ENCODE measurements at places on chromosomes 5 and 9.

DNA sequence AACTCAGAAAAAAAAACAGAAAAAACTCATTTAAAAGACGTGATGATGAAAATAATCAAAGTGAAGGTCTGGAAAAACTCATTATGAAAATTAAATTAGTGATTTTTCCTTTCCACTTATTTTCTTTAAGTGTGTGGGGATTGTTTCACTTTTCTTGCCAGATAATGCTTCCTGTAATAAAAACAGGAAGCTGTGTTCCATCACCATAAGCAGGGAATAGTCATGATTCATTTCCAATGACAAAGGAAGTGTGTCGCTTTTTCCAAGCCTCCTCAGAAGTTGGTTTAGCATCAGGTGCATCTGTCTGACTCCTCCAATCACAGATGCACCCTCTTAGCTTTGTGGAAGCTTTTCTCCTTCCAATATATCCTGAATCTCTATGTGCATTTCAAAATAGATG lies 2068.7 kb downstream of the MAT2B start:
- DNase-seq, result no peak

- no peak for DNase-seq
Measured at GRCh38 chr5:35707659-35708058, 90.0 kb downstream of the SPEF2 start.

DNA sequence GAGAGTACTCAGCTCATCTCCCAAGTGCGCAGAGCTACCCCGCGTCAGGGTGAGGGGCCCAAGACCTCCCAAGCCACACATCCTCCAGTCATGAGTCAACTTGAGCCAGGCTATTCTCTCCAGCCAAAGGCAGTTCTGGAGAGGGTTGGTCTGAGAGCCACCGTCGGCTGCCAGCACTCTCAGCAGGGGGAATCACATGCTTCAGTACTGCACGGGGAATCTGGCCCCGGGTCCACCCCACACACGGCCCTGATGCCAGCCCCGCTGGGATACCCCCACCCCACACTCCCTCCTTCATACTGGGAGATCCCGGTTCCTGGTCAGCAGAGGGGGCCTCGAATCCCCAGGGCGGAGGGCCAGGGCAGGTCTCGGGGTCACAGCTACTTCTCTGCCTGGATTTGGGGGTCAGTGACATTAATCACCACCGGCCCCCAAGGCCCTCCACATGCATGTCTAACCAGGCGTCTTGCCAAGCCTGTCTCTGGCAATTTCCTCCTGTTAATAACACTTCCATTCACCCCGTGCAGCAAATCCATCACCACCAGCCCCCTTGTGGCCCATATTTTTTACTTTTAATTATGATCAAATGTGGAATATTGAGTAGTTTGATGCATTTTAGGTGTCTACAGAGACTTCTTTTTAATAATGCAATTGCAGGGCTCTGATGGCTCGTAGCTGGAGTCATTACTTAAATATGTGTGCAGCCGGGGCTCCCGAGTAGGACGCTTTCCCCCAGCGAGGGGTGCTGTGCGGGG lies 102.9 kb upstream of the PPP1R26 start:
- DNase-seq, result no peak

DNA sequence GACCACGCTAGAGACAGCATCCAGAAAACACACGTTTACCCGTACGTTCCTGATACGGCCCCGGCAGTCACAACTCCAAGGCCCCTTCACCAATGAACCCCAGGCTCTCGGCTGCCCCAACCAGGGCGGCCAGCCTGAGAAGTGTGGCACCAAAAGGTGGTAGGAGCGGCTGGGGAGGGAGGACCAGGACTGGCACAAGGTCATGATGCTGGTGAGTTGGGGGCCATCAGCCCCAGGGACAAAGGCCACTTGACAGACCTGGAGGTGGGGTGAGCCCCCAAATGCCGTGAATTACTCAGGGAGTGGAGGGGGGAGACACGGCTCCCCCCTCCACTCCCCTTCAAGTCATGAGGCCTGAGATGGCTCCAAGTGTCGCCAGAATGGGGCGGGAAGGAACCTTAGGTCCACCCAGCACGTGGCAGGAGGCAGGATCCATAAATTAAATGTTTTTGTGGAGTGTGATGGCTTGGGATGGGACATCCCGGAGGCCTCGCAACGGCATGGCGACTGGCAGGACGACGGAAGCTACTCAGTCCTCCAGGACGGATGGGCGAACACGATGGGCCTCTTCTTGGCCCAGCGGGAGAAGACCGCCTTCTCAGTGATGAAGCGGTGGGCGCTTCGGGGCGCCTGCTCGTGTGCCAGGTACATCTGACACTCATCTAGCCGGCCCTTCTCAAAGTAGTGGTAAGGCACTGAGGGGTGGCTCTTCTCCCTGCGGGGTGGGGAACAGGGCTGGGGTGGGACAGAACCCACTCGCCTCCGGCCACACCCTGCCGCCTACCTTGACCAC lies 8.7 kb upstream of the ST6GALNAC6 start:
- no peak for DNase-seq

- DNase-seq, result no peak
Measured at GRCh38 chr5:171774418-171774817, 11.2 kb upstream of the SMIM23 start.

GRCh38 chr9:5382479-5382878 lies 42.8 kb upstream of the RLN1 start:
- no peak for DNase-seq

GRCh38 chr5:39031041-39031440 lies 43.2 kb downstream of the RICTOR start:
- no peak for DNase-seq

DNA sequence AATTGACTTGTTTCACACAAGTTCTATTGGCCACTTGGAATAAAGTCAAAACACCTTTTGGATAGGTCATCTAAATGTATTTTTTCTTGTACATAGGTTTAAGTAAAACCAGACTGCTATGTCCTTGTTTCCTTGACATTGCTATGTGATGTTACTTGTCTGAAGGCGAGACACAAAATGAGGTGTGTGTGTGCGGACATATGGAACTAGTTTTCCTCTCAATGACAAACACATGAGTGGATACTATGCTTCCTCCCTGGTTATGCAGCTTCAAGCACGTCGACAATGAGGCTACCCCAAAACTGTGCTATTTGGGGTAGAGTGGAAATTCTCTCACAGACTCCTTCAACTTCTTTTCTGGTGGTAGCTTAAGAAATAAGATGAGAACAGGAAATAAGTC lies 276.8 kb downstream of the GAS1 start:
- DNase-seq, result no peak

DNA sequence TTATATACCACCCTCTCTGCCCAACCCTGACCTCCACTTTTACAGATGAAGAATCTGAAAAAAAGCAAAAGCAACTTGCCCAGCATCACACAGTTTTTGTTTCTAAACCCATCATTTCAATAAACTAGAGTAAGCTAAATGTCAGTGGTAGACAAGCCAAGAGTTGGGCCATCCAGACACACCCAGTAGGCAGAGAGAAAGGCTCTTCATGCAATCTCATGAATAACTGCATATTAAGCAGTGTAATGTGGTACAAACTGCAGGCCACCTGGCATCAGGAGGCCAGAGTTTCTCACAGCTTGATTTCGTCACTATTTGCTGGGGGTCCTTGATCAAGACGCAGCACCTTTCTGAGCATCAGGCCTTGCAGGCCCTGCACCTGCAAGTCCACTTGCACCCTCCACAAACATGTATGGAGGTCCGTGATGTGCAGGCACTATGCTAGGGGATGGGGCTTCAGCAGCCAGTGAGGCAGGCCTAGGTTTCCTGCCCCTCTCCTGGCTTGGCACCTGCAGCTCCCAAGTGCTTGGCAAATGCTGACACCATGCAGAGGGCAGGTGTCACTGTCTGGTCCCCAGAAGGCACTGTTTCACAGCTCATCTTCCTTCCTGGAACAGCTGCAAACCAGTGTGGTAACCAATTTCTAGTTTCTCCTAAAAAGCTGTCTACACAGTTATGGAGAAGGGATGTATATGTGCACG lies 29.8 kb downstream of the ADAM19 start:
- no peak for DNase-seq

GRCh38 chr5:56871777-56872176 lies 37.6 kb upstream of the SETD9 start:
- DNase-seq, result no peak

- no peak for DNase-seq
Measured at GRCh38 chr5:143279698-143280097, 123.8 kb downstream of the NR3C1 start.

- DNase-seq, result no peak
Measured at GRCh38 chr9:34983209-34983608, 6.3 kb upstream of the DNAJB5 start.

DNA sequence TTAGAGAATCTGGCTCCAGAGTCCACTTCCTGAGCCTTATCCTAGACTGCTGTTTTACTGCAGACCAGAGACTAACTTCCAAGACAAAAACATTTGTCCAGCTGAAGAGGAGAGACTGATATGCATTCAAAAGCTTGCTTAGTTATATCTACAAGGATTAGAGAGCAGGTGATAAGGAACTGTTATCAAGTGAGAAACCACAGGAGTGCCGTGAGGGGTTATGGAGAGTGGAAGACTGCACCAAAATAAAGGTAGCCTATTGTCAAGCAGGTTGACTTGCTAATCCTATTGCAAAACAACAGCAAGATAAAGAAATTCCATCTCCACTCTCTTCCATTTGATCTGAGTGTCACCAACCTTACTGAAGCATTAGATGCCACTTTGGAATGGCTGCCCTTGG lies 139.1 kb downstream of the SCAMP1 start:
- no peak for DNase-seq

- DNase-seq, result no peak
Measured at GRCh38 chr9:97039514-97039860, 545 bp upstream of the CTSV start.

DNA sequence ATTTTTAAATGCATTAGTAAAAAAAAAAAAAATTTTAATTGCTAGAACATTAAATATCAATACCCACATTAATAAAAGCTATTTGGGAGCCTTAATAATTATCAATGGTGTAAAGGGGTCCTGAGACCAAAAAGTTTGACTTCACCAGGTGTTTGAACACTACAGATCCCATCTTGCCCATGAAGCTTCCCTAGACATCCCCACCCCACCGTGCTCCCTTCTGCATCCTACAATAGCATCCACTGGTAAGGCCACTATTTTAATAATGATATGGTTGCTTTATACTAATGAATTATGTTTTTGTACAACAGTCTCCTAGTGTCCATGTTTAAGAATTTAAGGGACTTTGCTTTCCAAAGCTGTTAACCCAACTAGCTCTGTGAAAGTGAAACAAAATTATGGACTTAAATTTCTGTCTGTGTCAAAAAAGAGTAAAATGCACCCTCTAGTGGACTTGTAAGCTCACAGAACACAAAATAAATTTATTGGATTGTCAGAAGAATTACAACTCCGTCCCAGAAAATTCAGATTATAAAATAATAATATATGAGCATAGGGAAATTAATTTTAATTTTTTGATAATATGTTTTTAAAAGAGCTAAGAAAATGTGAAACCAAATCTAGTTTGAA lies 76.0 kb downstream of the ARL15 start:
- no peak for DNase-seq

DNA sequence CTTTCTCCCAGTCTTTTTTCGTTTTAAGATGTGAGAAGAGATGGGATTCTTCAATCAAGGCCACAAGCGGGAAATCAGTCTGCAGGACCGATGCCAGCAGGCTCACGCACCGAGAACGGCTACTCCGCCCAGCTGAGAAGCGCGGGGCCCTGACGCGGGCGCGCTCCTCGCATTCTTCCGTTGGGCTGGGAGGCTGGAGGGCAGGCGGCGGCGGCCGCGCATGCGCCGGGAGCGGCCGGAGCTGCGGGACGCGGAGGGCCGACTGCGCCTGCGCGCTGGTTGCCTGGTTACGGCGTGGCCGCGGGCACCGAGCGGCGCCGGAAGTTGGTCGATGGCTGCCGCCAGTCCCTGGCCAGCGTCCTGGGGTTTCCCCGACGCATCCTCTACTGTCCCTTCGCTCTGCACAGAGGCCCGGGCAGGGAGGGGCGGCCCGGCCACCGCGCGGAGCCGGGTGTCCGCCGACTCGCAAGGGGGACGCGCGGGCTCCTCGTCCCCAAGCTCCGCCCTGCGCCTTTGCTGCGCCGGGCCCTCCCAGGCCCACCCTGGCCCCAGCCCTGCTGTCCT lies 831 bp upstream of the SEC16A start:
- DNase-seq, result peak; percentile 89

DNA sequence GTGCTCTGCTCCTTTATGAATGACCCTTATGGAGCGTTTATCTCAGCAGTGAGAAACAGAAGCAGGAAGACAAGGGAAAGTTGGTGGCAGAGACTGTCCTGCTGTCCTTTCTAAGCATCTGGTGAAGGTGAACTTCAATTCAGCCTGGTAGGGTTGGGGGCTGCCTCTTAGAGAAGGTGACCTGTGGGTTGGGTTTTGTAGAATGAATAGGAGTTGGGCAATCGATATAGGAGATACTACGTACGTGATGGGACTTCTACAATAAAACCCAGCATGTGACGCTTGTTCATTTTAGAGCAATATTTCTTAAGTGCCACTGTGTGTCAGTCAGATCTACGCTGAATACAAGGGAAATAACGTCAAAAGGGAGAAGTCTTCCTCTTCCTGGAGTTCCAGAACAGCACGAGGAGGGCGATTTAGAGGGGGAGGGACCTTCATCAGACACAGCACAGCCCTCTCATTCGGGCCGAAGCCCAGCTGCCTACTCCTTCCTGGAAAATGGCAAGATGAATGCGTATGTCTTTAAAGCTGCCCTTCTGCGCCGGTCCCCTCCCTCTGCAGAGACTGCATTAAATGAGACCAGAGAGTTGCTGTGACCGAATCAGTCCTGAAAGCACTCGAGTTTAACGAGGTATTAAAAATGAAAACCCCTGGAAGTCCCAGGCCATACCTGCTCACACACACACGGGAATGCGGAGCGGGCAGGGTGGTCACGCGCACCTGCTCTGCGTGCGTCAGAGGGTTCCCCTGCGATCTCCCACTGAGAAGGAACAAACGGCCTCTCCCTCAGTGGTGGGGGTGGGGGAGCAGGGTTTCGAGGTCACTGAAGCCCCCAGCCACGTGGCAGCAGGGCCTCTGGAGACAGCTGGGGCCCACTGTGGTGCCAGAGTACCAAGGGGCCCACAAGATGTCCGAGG lies 85.3 kb upstream of the SARDH start:
- DNase-seq, result no peak

GRCh38 chr5:56298336-56299090 lies 65.4 kb upstream of the ANKRD55 start:
- no peak for DNase-seq

All from C1 segment of cervical spinal cord (tissue), 14 donors.